ENCODE measurements at places on chromosomes 16 and 17.

GRCh38 chr17:51120357-51120738 lies 320 bp downstream of the SPAG9 start:
- peak; percentile 41 for DNase-seq

GRCh38 chr16:58801838-58802237 lies 67.7 kb upstream of the GOT2 start:
- DNase-seq, result no peak

DNA sequence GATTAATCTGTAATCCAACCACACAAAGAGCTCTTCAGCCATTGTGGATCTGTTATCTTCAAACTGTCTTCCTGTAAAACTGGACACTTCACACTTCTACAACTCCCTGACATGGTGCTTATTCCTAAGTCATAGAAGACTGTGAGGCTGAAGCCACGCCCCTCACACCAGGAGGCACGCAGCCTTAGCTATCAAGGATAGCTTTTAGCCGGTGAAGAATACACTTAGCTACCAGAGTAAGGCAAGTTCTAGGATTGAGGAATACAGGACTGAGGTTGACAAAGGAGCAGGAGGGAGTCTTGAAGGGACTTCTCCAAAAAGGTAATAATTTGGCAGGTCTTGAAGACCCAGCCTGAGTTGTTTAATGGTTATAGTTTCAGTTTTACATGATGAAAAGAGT lies 79.8 kb upstream of the GAS7 start:
- DNase-seq, result no peak

- no peak for DNase-seq
These were observed 28.3 kb downstream of the XPO6 start for GRCh38 chr16:28183484-28183883.

DNA sequence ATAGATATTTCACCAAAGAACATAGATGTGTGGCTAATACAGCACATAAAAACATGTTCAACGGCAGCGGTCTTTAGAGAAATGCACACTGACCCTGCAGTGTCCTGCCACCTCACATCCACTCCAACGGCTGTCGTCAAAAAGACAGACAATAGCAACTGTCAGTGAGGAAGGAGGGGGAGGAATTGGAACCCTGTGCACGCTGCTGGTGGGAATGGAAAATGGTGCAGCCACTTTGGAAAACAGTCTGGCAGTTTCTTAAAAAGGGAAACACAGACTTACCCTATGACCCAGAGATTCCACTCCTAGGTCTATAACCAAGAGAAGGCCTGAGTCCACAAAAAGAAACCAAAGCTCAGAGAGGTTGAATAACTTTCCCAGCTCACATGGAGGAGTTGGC lies 7.7 kb downstream of the CEP295NL start:
- DNase-seq, result no peak

- DNase-seq, result no peak
These were observed 13.8 kb upstream of the SP6 start for GRCh38 chr17:47864791-47865216.

All from stimulated activated CD4-positive, alpha-beta T cell treated with anti-CD3 and anti-CD28 coated beads, Interleukin-12 subunit alpha, Interleukin-12 subunit beta, amount 100 ng/mL, for 4 hours (primary cell).